AML-193 (cell line): ENCODE measurements at places on chromosomes 7 and 10.

DNA sequence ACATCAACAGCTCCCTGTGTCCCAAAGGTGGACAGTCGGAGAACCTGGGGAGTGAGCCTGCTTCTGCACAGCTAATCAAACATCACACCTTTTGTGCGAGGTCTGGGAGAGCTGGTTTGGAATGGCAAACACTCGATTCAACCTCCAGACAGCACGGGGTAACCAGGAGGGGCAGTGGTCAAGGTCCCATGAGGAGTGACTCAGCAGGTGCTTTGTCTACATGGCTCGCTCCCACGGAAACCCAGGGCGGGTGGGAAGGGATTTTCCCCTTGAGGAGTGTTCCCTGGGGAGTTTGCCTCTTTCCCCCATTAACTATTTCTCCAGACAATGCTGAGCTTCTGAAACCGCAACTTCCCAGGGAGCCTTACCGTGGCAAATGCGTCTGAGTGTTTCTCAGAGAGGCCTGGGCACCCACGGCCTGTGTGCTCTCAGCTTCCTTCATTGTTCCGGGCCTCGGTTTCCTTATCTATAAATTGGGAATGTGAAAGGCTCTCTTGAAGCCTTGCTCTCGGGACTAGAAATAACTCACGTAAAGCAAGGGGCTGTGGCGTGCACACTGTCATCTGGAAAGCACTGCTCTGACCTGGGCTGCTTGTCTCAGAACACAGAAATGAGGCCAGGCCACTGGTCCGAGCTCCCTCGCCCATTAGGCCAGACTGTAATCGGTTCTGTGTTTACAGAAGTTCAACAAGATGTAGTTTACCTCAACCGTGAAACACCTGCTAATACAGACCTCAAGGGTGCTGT, 14.0 kb upstream of the GTPBP4 start:
- no peak for DNase-seq

DNA sequence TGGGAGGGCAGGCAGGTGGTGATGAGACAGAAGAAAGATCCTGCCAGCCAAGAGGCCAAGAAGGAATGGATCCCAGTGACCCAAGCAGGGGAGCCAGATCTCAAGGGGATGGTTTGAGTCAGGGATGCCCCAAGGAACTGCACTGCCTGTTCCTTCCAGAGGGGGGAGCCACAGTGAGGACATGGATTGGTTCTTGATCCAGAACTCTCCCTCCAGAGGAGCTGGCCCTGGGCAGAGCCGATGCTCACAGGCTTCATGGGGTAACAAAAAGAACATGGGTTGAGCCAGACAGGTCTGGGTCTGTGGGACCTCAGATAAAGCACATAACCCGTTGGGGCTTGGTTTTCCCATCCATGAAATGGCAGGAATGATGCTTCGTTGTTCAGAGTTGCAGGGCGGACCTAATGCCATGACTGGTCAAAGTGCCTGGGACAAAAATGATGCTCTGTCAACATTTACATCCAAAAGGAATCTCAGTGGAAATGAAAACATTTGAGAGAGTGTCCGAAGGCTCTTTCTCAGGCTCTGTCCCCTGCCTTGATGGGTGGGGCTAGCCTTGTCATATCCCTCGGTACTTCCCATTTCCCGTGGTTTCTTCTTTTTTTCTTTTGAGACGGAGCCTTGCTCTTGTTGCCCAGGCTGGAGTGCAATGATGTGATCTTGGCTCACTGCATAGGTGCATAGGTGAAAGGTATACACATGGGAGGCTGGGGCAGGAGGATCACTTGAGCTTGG, 4.7 kb upstream of the DENND2A start:
- DNase-seq: no peak

DNA sequence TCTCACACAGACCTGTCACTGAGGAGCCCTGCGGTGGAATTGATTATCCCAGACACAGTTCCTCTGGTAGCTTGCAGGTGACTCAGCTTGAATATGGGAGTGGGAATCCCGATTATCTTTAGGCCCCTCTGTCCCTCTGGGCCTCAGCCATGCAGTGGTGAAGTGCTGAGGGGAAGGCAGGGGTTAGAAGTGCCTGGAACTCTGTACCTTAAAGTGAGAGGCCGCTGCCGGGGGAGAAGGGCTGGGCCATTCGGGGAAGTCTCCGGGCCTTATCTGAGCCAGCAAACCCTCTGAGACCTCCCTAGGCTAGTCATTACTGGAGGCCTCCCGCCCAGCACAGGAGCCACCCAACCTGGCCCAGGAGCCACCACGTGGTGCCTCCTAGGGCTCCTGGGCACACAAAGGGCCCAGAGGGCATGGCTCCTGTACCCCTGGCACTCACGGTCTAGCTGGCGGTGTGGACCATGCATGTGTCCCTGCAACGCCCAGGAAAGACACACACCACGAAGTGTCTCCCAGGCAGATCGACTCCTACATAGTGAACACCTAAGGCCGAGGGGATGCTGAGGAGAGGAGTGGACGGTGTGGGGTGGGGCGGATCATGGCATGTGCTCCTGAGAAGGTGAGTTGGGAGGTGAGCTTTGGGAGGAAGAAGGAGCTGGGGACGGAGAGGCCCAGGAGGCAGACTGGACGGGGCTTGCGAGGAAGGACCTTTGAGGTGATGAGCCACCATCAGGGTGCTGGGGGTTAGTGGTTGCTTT, 56.2 kb downstream of the HK1 start:
- no peak for DNase-seq

DNA sequence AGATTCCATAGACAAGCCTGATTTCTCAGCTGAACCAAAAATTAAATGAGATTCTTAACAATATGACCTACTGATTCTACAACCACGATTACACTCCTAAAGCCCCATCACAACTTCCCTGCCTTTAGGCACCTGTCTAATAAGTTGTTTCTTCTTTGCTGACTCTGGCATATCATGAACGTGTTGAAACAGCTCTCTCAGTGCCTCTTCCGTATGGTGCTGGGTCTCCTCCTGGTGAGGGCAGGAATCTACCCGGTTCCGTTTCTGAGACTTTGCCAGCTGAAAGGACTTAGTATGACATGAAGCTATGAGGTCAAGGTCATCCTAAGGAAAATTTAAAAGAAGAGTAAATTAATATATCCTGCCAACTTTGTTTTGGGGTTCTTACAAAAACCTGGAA, 48.6 kb downstream of the ARHGAP19 start:
- no peak for DNase-seq

GRCh38 chr10:77532068-77532467, 105.5 kb downstream of the KCNMA1 start:
- DNase-seq: no peak

GRCh38 chr10:36578306-36578705, 547.1 kb upstream of the ANKRD30A start:
- no peak for DNase-seq
